Uterus (tissue), 4 donors: ENCODE measurements at places on chromosomes 7 and 10. TPM values are rescaled to one million over a fixed set of nuclear protein-coding genes. Genes with fewer than 3 reads are reported as not detected.

Gene SMURF1
- 21.2 TPM for total RNA-seq

Gene NODAL
- not detected for total RNA-seq

Gene AZGP1
- not detected for total RNA-seq

Gene GTF2IRD2
- total RNA-seq: 14.3 TPM

Gene SNCG
- total RNA-seq: 39.7 TPM

Gene ABCB1
- 7.9 TPM for total RNA-seq

GRCh38 chr7:98641646-98642500 is 24.8 kb downstream of the NPTX2 start:
- H3K27me3 ChIP-seq: no peaks in the 10 kb centered on the region
- no peak for DNase-seq
- no peaks in the 10 kb centered on the region for H3K4me1 ChIP-seq

DNA sequence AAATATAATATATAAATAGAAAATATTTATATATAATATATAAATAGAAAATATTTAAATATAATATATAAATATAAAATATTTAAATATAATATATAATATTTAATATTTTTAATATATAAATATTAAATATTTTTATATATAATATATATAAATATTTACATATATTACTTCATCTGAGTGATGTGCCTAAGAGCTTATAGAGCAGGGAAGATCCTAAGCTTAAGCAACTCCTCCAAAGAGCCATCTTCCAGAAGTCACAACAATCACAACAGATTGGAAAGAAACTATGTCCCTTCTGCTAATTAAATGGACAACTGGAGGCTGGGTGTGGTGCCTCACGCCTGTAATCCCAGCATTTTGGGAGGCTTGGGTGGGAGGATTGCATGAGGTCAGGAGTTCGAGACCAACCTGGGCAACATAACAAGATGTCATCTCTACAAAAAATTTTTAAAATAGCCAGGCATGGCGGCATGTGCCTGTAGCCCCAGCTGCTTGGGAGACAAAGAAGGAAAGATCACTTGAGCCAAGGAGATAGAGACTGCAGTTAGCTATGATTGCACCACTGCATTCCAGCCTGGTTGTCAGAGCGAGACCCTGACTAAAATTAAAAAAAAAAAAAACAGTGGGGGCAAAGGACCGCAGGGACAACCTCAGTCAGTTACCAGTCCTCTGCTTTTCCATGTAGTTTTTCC is 198.7 kb downstream of the SKIDA1 start:
- no peak overlapping the region for H3K4me3 ChIP-seq
- no peaks in the 10 kb centered on the region for H3K4me1 ChIP-seq
- H3K36me3 ChIP-seq: no peaks in the 10 kb centered on the region
- no peak for DNase-seq

DNA sequence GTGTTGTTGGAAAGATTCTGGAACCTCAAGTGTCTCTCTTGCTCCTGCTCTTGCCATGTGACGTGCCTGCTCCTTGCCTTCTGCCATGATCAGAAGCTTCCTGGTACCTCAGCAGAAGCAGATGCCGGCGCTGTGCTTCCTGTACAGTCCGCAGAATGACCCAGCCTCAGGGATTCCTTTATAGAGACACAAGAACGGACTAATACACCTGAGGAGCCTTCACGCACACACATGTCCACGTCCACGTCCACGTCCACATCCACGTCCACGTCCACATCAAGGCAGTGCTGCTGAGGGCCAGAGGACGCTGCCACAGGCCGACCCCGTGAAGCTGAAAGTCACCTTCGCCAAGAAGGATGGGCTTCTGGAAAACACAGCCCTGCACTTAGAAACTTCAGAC is 190.1 kb downstream of the MAD1L1 start:
- H3K27ac ChIP-seq: no peak overlapping the region
- no peaks in the 10 kb centered on the region for H3K36me3 ChIP-seq
- H3K27me3 ChIP-seq: no peaks in the 10 kb centered on the region
- H3K4me1 ChIP-seq: no peaks in the 10 kb centered on the region
- H3K4me3 ChIP-seq: no peak overlapping the region

- no peaks in the 10 kb centered on the region for H3K4me1 ChIP-seq
- H3K4me3 ChIP-seq: no peak overlapping the region
- no peaks in the 10 kb centered on the region for H3K36me3 ChIP-seq
- H3K27ac ChIP-seq: no peak overlapping the region
- H3K27me3 ChIP-seq: no peaks in the 10 kb centered on the region
Measured at GRCh38 chr10:53325066-53325465, 552.5 kb upstream of the MBL2 start.

DNA sequence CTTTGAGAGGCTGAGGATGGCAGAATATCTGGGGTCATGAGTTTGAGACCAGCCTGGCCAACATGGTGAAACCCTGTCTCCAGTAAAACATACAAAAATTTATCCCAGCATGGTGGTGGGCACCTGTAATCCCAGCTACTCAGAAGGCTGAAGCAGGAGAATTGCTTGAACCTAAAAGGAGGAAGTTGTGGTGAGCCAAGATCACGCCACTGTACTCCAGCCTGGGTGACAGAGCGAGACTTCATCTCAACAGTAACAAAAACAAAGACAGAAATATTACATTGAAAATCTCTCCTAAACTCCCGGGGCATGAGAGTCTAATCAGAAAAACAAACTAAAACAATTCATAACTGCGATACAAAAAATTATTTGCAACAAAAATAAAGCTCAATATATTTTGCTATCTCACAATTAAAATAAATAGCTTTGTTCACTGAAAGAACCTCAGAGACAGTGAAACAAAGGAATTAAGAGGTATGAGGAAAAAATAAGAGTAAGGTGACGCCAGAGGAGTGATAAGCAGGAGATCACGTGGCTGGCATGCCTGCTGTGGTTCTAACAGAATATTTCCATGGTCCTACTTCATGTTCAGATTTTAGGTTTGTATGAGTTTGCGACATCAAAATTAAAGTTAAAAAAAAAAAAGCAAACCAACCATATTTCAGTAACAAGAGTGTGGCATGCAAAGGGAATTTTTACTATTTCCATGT is 527.7 kb upstream of the POM121L12 start:
- no peaks in the 10 kb centered on the region for H3K4me1 ChIP-seq
- no peaks in the 10 kb centered on the region for H3K27me3 ChIP-seq
- DNase-seq: no peak
- no peak overlapping the region for H3K4me3 ChIP-seq
- no peak overlapping the region for H3K27ac ChIP-seq

GRCh38 chr10:42887734-42888503 is 105.3 kb downstream of the BMS1 start:
- H3K36me3 ChIP-seq: no peaks in the 10 kb centered on the region
- no peak for DNase-seq
- no peak overlapping the region for H3K27ac ChIP-seq
- H3K27me3 ChIP-seq: no peaks in the 10 kb centered on the region
- H3K4me1 ChIP-seq: no peaks in the 10 kb centered on the region

DNA sequence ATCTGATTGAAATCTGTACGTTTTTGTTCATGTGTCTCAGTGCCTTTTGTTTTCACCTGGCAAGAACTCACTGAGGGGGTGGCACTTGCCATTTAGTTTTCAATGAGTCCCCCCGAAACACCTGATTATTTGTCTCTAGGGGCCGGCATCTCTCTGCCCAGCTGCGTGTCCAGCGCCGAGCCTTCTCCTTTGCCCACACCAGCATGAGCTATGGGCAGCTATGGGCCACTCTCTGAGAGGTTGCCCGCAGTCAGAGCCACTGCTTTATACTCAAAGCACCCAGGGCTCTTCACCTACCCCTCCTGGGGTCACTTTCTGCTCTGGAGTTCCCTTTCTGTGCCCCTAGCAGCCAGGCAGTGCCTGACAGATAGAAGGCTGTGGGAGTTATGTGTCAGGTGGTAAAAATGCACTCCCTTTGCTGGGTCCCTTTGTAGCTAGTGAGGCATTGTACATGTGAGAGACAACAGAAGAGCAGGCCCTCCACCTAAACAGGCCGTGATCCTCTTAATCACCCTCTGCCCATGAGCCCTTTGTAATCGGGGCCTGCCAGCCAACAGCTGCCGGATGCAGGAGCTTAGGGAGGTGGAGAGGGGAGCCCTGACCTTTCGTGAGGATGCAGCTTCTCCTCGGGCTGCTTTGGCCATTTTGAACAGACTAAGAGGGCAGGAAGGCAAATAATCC is 133.1 kb upstream of the NPS start:
- DNase-seq: no peak
- H3K4me3 ChIP-seq: no peak overlapping the region
- no peaks in the 10 kb centered on the region for H3K27me3 ChIP-seq
- no peaks in the 10 kb centered on the region for H3K36me3 ChIP-seq
- H3K27ac ChIP-seq: no peak overlapping the region

DNA sequence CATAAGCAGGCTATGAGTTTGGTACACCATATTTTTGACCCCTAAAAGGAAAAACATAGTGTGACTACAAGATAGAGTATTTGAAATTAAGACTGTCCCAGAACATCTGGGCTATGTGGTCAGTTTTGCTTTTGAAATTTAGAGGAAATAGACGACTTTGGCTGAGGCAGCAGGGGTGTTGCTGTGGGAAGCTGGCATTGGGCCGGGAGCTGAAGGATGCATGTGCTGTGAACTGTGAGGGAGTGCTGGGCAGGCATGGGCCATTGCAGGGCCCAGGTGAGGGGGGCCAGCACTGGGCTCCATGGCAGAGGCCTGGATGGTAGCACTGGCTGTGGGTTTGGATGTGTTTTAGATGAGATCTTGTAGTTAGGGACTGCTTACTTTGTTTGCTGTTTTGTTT is 168.3 kb downstream of the BMPER start:
- H3K4me3 ChIP-seq: no peak overlapping the region
- no peaks in the 10 kb centered on the region for H3K36me3 ChIP-seq

DNA sequence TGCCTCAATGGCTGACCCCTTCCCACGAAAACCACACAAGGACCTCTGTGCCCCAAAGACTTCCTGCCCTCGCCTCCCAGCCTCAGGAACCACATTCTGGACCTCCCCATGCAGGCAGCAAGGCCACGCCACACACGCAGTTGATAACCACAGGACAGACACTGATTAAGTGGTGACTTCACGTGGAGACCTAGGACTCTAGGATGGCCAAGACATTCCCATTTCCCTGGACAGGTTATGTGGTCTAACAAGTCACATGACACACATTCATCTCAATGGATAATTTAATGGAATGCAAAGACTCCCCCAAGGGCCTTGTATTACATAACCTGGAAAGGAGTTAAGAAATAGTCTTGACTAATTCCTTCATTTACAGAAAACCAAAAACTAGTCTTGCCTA is 110.2 kb downstream of the LARP4B start:
- H3K27ac ChIP-seq: no peak overlapping the region
- H3K4me1 ChIP-seq: no peaks in the 10 kb centered on the region
- H3K4me3 ChIP-seq: no peak overlapping the region
- no peak for DNase-seq
- H3K27me3 ChIP-seq: no peaks in the 10 kb centered on the region

GRCh38 chr7:128941323-128941890 is 3.7 kb downstream of the IRF5 start:
- H3K4me1 ChIP-seq: peaks cover 11% of the 10 kb centered on the region
- H3K27ac ChIP-seq: no peak overlapping the region
- H3K27me3 ChIP-seq: no peaks in the 10 kb centered on the region

- H3K4me3 ChIP-seq: no peak overlapping the region
- H3K4me1 ChIP-seq: no peaks in the 10 kb centered on the region
- H3K27me3 ChIP-seq: no peaks in the 10 kb centered on the region
- no peaks in the 10 kb centered on the region for H3K36me3 ChIP-seq
Measured at GRCh38 chr10:11824825-11825224, 1.7 kb downstream of the PROSER2 start.
